Stimulated activated CD4-positive, alpha-beta T cell treated with anti-CD3 and anti-CD28 coated beads, Interleukin-15, amount 100 ng/mL, for 48 hours (primary cell): ENCODE measurements at places on chromosomes 2 and 18.
A peak's percentile ranks its signal among the peaks of the same experiment; 100 is the strongest.

DNA sequence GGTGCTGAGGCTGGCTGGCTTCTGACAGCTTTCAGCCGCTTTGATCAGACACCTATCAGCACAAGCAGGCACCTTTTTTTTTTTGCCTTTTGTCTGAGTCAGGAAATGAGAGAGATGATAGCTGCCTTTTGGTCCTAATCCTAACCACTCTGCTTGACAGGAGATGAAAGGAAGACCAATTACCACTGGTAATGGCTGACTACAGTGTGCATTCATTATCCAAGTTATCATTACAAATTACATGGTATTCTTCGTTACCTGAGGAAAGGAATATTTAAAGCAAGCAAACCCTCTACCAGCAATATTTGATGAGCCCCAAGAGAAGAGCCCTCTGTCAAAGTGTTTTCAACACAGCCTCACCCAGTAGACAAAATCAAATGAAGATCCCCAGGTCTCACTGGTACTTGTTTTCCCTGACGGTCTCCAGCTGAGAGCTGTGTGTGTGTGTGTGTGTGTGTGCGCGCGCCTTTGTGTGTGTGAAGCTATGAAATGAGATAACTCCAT lies 925.7 kb downstream of the DCDC2C start:
- no peak for DNase-seq

- DNase-seq: no peak
Observed at GRCh38 chr2:150889141-150889540, 372.5 kb downstream of the RBM43 start.

- no peak for DNase-seq
Observed at GRCh38 chr2:11788461-11789124, 42.2 kb downstream of the LPIN1 start.

- DNase-seq: no peak
Observed at GRCh38 chr18:28820353-28820752, 643.4 kb upstream of the CDH2 start.

DNA sequence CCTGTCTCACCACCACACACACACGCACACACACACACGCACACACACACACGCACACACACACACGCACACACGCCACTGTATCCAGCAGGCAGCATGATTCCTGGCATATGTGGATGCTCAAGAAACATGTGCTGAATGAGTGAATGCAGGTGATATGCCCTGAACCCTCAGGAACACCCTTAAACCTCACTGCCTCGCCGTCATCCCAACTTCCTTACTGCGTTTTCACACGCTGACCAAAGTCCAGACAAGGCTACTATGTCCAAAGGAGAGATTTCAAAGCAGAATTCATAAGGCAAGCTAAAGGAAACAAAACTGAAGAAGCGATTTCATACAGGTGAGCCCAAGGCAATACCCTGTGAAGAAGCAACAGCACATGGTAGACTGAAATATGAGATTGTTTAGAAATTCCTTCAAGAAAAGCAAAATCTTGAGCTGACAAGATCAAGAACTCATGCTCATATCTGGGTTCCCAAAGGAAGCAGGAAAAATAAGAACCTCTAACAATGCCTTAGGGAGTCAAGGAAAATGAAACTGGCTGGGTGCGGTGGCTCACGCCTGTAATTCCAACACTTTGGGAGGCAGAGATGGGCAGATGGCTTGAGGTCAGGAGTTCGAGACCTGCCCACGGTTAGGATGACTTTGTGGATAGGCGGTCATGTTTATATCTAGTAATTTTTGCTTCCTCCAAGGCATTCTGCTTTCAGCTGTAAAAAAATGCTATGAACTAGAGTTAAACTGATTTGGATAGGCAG lies 69.1 kb downstream of the TNFRSF11A start:
- no peak for DNase-seq

- no peak for DNase-seq
Observed at GRCh38 chr2:241500431-241500975, 7.9 kb downstream of the STK25 start.

DNA sequence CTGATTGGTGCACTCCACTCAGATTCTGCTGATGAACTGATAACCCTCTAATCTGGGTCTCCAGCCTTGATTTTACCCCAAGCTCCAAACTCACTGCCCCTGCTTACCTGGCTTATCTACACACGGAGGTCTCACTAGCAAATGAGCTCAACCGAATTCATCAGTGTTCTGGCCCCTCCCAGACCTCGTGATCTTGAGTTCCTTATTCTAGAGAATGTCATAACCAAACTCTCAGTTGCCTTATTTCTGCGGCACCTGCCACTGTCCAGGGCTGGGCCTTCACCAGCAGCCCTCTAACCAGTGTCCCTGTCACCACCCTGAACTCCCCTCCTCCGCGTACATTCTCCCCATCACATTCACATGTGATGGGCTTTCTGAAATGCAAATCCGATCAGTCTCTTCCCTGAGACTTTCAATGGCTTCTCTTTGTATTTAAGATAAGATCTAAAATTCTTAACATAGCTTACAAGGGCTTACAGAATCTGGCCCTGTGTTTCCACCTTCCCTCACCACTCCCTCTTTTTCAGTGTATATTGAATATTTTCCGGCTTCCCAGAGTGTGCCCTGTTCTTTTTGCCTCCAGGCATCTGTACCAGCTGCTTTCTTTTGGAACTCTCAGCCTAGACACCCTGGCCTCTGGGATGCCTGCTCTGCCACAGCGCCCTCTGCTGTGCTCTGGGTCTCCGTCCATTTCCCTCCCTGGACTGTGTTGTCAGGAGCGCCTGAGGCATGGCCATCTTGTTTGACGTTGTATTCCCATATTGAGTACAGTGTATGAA lies 31.1 kb downstream of the NAB1 start:
- DNase-seq: peak; percentile 54

- DNase-seq: no peak
Observed at GRCh38 chr2:210795506-210795905, 239.1 kb downstream of the CPS1 start.

- no peak for DNase-seq
Observed at GRCh38 chr2:72548081-72548764, 277.6 kb downstream of the EXOC6B start.

DNA sequence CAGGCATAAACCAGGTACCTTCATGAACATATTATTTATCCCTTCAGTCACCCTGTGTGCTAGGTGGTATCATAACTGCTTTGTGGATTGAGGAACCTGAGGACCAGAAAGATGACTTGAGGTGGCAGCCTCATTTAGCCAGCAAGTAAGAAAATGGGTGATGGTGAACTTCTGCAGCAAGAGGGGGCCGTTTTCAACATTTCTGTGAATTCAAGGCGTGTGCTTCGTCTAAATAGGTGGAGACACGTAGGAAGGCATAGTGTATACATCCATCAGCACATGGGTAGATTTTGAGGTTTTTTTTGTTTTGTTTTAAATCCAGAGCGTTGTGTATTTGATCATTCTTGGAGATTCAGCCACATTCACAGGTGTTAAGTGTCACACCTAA lies 118.7 kb downstream of the SPTBN1 start:
- DNase-seq: no peak

DNA sequence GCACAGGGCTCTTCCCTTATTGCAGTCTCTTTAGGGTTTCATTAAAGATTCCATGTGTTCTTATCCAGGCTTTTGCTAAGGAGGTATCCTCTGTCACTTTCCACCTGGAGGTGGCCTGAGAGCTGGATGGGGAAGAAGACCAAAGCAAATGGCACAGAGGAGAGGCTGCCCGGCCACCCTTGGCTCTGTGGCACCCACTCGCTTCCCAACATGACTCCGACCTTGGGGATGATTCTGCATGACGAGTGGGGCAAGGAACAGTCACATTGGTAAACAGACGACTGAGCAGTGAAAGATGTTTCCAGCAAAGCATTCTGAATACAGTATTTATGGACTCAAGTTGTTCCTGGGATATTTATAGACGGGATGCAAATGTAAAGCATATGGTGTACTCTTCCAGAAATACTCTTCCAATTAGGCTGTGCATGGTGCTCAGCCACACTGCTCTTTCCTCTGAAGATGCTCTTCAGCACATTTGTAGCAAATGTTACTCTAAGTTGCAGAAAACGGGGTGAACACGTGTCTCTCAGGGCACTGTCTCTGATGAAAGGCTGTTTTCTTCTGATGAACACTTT lies 377.1 kb upstream of the HS6ST1 start:
- DNase-seq: no peak

- no peak for DNase-seq
Observed at GRCh38 chr18:38076346-38077070, 510.9 kb upstream of the CELF4 start.

DNA sequence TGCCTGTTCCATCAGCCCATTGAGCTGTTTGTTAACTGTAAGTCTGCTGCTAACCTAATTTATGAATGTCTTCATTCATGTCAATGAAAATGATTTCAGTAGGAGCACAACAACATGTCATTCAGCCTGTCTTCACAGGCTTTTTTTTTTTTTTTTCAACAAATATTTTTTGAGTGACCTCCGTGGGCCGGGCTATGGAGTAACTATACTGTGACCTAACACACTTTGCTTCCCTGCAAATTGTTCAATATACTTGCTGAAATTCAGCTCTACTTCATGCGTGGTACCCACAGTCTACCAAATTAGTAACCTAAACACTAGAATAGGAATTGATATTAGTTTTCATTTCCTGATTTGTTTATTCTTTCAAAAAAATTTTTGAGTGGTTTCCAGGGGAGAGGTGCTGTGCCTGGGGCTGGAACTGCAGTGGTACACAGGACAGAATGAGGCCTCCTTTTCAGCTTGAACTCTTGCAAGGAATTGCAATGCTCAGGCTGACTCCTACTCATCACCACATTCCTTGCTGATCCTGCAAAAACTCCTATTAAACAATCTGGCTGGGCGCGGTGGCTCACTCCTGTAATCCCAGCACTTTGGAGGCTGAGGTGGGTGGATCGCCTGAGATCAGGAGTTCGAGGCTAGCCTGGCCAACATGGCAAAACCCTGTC lies 87.1 kb downstream of the CDH20 start:
- no peak for DNase-seq

- no peak for DNase-seq
Observed at GRCh38 chr2:120313695-120314615, 32.0 kb upstream of the INHBB start.

DNA sequence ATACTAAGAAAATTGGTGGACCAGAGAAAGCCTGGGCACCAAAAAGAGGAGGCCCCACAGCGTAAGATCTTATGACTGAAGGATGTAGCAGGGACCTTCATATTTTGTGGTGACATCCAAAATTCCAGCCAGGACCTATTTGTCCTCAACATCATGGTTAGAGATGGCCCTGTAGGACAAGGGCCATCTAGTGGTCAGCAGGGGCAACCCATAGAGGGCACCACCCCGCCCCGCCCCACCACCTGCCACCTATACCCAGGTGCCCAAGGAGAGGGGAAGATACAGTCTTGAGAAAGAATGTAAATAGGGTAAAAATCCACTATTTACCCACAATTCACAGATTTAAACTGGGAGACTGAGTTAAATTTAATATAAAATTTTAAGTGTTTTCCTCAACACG lies 59.6 kb upstream of the TMEM163 start:
- no peak for DNase-seq

DNA sequence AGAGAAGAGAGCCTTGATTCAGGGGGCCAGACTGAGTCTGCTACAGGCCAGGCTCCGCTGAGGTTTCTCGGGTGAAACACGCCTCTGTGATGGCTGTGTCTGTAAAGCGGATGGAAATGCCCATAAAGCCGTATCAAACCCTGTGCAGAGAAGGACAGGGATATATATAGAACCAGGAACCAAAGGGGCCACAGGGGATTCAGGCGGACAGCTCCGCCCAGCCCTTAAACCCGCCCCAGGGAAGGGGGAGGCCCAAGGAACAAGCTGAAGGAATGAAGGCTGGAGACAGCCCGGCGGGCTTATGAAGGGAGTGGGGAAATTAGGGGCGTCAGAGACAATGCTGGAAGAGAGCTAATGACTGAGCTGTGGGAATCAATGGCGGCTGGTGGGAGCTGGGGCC lies 42.1 kb downstream of the NHEJ1 start:
- no peak for DNase-seq

DNA sequence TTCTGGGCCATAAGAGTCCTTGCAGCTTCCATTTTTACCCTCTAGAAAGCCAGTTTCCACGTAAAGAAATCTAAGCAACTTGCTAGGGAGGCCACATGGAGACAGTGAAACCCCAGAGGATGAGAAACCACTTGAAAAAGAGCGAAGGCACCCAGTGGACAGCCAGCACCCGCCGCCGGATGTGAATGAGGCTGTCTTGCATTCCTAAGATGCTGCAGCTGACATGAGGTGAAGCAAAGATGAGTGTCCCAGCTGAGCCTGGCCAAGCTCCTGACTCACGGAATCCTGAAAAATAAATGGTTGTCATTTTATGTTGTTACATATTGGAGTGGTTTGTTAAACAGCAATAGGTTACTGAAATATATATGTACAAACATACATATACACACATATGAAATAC lies 65.9 kb upstream of the STPG4 start:
- DNase-seq: no peak

DNA sequence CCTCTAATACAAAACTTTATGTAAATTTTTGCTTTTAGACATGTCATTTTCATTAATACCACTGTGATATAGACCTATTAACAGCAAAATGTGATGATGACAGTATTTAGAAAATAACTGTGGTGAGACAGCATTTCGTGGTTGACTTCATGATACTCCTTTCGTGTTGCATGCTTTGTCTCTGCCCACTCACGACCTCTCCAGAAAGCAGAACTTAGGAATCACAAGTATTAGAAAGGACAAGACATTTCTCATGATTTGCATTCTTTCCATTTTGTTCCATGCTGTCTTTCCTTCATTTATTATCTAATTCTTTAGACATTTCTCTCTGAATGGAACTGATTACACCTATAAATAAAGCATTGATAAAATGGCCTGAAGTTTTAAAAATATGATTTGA lies 85.2 kb upstream of the POU3F3 start:
- DNase-seq: no peak

DNA sequence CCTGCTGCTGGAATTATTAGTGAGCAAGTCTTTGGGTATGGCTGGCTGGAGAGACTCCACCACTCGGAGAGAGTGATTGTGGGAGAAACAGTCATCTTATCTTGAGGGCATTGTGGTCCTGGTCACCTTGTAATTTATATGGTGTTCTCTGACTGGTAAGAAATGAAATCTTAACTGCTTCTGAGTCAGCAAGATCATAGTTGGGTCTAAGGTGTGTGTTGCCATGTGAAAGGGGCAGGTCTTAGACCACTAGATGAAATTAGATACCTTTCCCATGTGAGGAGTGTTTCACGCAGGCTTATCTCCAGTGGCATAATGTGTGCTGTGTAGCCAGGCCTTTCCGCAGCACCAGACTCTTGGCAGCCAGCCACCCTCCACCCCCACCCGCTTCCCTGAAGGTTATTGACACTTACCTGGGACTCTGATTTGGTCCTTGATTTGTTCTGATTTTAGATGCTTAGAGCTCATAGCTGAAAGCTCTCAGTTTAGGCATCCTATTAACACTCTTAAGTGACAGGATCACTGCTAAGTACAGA lies 7.7 kb downstream of the MAPRE3 start:
- DNase-seq: no peak

GRCh38 chr18:54433368-54433767 lies 75.7 kb downstream of the C18orf54 start:
- DNase-seq: no peak

DNA sequence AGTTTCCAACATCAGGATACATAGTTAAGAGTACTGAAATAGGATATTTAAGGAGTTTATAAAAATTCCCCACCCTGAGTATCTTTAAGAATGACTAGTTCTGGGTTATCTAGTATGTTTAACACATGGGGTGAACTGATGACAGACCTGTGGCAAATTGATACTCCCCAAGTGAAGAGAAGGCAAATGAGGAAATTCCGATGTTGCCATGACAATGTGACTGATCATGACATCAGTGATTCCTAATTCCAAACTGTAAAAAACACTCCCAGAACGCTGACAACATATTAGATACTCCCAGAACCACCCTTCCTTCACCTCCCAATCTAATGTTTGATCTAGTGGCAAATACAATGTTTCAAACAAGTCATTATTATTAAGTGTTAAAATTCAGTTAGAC lies 77.6 kb downstream of the RBMS1 start:
- DNase-seq: no peak

GRCh38 chr18:44944461-44944860 lies 263.8 kb downstream of the SETBP1 start:
- no peak for DNase-seq
